NCI-H2171 (cell line): ENCODE measurements at places on chromosomes 3 and 15.

DNA sequence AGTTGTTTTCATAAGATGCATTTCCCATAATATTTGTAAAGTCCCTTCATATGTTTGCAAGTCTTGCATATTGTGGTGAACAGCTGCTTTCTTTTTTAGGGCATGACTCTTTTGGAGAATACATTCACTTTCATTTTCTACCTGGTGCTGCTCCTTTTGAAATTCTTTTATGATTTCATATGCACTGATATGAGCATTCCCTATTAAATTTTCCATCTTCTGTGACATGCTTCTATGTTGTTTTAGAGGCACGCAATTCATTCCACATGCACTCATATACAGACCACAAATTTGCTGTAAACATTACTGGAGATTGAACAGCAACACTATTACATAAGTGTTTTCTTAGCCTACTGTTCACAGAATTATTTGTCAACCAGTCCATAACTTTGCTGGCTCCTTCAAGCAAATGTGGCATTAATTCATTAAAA lies 92.8 kb upstream of the TNFSF10 start:
- DNase-seq = no peak

GRCh38 chr15:77607894-77608261 lies 24.8 kb downstream of the LINGO1 start:
- DNase-seq = peak; percentile 84

DNA sequence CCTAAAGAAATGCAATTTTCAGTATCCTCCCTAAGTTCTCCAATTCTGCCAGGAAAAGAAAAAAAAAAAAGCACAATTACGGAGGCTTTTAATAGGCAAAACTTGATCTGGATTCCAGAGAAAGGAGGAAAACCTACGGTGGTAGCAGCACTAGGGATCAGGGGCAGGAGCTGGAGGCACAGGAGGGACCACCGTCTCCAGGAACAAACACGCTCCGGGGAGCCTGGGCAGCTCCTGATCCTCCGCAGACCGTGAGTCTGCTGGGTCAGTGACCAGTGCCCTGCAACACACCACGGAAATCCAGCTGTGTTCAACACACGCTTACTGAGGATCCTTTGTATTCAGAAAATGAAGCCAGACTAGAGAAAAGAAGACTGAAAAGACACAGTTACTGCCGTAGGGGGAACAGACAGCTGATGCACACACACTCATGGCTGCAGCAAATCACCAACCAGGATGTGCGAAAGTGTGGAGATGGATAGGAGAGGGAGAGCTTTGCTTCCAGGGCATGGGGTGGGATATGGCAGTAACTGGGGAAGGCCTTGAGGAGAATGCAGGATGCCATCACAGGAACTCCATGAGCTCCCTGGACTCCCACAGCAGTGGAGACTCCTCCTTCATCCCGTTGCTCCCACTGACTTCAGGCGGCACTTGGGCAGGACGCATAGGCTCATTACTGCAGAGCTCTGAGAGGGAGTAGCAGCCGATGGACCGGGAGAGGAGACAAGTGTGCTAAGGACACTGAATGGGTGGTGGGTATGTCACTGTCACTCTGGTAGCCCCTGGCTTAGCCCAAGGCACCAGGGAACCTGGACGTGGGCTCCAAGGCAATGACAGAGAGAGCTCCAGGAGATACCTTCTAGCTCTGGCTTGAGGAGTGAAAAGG lies 167.0 kb downstream of the ATP10A start:
- DNase-seq = no peak

GRCh38 chr15:31102039-31102321 lies 455 bp upstream of the TRPM1 start:
- no peak for DNase-seq

DNA sequence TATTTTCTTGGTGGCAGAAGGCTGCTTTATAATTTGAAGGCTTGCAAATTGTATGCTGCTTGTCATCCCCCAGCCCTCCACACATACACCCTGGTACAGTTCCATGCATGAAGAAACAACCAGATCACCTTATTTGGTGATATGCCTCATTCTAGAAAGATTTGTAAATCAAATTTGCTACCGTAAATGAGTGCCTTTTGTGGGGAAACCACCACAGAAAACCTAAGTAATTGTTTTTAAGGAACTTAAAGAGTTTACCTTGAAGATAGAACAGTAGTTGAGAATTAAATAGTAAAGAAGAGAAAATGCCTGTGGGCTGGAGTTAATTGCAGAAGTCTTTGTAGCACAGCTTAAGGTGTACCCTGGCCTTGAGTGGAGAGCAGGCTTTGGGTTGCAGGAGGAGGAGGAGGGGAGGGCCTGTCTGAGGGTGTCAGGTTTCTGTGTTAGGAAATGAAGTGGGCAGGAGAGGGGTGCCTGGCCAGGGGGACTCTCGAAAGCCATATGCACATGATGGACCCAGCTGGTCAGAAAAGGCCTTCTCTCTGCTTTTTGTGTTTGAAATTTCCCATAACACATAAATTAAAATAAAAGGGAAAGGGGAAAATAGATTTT lies 6.9 kb downstream of the NIPA2 start:
- no peak for DNase-seq

DNA sequence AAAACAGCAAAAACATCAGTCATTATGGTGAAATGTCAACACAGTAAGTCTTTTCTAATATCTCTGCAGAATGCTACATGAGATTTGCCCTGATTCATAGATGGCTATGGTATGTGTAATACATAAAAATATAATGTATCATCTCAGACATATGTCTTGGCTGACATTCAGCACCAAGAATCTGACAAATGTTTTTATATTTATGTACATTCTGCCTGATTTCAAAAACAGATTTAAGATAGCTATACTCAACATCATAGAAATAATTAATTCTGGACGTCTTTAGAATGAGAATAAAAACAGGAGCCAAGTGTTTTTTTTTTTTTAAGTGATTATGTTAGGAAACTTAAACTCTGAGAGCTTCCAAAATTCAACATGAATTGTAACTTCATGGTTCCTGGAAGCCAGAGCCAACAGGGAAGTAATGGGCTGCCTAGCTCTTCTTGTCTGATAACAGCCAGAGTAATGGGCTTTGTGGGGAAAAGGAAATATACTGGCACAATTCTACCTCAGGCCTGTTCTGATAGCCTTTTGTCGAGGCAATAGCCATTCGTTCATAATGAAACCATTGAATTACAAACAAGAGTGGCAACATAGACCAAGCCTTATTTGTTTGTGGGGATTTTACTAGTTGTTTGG lies 184.4 kb downstream of the VGLL4 start:
- DNase-seq = no peak

- DNase-seq = no peak
Measured at GRCh38 chr3:39263576-39263975, 16.3 kb downstream of the CX3CR1 start.

DNA sequence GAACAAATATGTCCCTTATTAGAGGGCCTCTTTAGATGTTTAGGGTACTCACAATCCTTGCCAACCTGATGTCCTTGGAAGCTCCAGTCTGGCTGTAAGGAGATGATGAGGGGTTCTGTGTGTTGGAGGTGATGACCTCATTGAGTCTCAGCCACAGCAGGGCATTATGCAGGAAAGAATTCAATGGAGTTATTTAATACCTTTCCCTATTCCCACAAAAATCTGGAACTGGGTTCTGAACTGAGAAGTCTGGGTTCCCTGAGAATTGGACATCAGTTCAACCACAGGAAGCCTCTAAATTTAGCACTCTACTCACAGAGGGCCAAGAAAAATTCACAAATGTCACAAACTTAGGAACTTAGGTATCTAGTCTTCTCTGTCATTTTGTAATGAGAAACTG lies 36.9 kb downstream of the SLC35A5 start:
- no peak for DNase-seq

- no peak for DNase-seq
Measured at GRCh38 chr3:37993820-37994638, 3.4 kb downstream of the VILL start.

GRCh38 chr3:12829886-12830784 lies 11.2 kb downstream of the RPL32 start:
- no peak for DNase-seq

- no peak for DNase-seq
Measured at GRCh38 chr3:126051741-126052140, 32.2 kb downstream of the SLC41A3 start.

DNA sequence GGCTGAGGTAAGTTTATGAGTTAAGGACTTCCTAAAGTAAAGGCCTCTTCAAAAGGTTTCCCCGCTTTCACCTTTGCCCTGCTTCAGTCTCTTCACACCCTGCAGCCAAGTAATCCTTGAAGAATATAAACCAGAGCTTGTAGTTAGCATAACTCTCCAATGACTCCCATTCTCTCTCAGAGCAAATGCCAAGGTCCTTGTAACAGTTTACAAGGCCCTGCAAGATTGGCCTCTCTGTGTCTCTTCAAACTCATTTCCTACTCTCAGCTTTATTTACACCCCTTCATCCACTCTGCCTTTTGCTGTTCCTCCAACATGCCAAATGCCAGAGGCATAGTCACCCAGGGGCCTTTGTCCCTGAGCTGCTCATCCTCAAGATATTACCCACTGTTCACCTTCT lies 60.5 kb upstream of the MME start:
- no peak for DNase-seq

- peak; percentile 43 for DNase-seq
Measured at GRCh38 chr15:80788536-80788935, 9.4 kb downstream of the CEMIP start.

- DNase-seq = no peak
Measured at GRCh38 chr3:66817951-66818557, 180.1 kb upstream of the KBTBD8 start.

DNA sequence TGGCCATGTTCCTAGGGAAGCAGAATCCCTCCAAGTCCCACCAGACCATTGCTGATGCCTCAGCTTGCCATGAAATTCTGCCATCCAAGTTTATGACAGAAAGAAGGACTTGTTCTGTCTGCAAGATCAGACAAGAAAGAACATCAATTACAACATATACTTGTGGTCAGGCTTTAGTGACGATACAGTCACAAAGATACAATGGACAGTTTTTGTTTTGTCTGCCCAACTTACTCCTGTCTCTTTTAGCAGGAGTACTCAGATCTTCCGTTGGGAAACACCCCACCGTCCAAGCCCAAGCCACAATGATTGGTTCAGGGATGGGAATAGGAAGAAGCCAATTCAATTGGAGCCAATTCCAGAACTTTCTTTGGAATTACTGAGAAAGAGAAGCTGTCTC lies 15.7 kb downstream of the KLHL6 start:
- no peak for DNase-seq

DNA sequence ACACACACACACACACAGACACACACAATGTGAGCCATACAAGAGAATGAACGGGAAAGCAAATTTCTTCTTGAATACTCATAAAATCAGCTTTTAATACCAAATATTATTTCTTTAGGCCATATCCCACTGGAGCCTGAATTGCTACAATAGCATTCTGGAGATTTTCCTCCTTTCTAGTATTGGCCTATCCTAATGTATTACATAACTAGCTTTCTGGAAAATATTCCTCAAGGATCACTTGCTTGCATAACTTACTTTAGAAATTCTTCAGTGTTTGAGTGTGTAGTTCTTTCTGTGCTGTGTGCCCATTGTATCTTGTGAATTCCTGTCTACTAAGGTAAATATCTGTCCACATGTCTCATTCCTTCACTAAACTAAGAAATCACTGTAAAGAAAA lies 351.0 kb upstream of the MCTP2 start:
- DNase-seq = no peak

DNA sequence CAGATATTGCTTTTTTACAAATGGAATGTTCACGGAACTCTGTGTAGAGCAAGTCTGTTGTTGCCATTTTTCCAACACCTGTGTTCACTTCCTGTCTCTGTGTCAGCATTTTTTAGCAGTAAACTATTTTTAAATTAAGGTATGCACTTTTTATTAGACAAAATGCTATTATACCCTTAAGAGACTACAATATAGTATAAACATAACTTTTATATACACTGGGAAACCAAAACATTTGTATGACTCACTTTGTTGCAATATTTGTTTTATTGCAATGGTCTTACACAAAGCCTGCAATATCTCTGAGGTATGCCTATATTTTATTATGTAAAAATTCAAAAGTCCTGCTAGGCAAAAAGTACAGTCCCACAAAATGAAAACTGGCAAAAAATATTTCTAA lies 39.8 kb upstream of the FGF7 start:
- no peak for DNase-seq

GRCh38 chr3:174618368-174619080 lies 240.6 kb upstream of the NAALADL2 start:
- DNase-seq = no peak

DNA sequence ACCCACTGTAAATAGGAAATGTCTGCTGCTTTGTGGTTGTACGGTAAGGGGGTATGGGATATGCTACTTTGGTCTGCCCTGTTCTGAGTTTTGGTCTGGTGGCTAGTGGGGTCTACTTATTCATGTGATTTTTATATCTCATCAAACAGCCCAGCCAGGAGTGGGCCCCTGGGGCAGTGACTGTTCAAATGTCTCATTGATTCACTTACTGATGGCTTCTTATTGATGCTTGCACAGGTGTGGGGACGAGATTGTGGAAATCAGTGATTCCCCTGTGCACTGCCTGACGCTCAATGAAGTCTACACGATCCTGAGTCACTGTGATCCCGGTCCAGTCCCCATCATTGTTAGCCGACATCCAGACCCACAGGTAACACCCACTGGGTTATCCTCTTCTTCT lies 38.5 kb downstream of the STARD5 start:
- DNase-seq = no peak

DNA sequence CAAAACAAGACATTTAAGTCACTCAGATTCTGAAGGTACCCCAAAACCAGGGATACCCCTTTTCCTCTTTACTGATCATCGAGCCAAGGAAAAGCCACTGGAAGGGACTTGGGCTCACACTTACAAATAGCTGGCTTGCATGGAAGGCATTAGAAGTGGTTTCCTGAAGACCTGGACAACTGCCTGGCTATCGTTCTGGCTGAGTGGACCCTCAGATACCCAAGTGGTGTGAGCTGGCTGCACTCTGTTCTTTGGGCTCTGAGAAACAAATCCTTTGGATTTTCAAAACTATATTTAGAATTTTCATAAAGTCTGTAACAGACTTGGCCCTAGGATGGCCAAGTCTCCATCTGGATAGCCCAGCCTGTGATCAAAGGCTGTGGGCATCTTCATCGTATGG lies 110.1 kb upstream of the CTDSPL start:
- DNase-seq = no peak

GRCh38 chr3:46987319-46987742 lies 7.9 kb downstream of the NBEAL2 start:
- no peak for DNase-seq

DNA sequence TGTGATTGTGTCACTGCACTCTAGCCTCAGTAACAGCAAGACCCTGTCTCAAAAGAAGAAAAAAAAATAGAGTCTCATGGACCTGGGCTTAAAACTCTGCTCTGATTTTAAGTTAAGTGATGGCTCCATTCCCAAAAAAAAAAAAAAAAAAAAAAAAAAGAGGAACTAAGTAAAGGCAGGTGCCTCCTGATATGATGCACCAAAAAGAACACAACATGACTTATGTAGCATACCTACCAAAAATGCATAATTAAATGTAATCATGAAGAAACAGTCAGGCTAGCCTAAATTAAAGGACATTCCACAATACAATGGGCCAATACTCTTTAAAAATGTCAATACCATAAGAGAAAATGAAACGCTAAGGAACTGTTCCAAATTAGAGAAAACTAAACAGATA lies 5.4 kb upstream of the IREB2 start:
- DNase-seq = no peak
